ENCODE measurements at places on chromosomes 1 and 21.

DNA sequence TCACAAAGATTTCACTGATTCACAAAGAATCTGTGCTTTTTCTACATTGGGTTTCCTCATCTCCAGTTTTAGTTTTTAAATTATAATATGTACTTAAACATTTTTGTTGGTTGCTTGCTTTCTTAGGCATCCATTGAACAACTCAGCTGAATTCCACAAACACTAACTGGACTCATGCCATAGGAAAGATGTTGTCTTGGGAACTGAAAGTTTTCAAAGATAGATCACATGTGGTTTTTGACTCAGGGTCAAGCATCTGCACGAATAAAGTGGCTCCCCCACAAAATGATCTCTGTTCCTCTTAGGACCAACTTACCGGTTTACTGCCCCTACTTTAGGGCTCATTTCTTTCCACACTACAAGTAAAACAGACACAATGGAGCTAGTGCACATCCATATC, 3.1 kb upstream of the KRTAP21-1 start:
- no peak for DNase-seq

- no peak for DNase-seq
Measured at GRCh38 chr21:27513825-27514224, 546.9 kb upstream of the ADAMTS5 start.

- DNase-seq = no peak
Measured at GRCh38 chr1:6502000-6502891, 10.8 kb upstream of the PLEKHG5 start.

DNA sequence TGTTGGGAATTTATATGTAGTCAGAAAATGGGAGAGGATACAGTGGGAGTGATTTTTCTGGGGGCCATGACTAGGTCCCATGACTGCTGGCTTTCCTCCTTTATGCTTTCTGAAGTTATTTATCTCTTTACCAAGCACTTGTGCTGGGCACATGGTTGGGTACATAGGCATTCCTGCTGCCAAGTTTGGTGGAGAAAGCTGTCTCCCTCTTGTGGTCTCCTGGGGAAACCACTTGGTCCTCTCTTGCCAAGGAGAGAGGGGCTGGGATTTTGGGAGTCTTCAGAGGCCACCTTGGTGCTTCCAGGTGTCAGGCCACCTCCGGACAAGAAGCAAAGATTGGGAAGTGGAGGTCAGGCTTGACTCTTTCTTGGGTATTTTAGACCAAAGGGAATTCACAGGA, 120.2 kb upstream of the KCNE2 start:
- DNase-seq = no peak

GRCh38 chr1:167328816-167329483, 108.3 kb downstream of the POU2F1 start:
- no peak for DNase-seq

DNA sequence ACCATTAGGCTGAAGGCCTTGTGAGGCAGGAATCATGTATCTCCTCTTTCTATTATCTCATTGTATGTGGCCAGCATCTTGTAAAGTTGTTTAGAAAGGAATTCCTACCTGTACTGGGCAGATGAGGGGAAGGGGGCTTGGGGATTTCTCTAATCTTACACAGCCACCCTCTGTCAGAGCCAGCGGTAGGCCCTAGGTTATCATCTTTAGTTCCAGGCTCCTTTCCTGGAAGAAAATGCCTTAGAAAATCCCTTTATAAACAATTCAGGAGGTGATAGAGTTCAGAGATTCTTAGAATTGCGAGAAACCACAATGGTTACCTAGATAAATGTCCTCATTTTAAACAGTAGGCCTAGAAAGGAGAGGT, 35.2 kb downstream of the DPT start:
- DNase-seq = no peak

GRCh38 chr1:43558346-43558841, 27.7 kb downstream of the PTPRF start:
- no peak for DNase-seq

- no peak for DNase-seq
Measured at GRCh38 chr1:163106364-163106987, 37.3 kb downstream of the RGS4 start.

DNA sequence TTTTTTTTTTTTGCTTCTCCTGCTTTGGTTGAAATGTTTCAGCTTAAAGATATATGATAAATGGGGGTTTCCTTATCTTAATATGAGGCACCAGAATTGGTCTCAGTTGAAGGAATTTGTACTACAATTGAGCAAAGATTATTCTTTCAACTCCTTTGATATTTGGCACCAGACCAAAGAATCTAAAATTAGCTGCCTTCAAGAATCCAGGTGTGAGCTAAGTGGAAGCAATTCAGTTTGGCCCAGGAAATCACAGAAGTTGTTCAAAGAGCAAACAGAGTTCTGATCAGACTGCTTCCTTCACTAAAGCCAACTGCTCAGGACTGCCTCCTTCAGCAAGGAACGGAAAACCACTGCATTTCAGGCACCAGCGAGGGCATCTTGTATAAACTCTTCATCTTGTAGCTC, 68.3 kb upstream of the BCAR3 start:
- DNase-seq = no peak

GRCh38 chr21:41048623-41049022, 119.3 kb upstream of the BACE2 start:
- no peak for DNase-seq

DNA sequence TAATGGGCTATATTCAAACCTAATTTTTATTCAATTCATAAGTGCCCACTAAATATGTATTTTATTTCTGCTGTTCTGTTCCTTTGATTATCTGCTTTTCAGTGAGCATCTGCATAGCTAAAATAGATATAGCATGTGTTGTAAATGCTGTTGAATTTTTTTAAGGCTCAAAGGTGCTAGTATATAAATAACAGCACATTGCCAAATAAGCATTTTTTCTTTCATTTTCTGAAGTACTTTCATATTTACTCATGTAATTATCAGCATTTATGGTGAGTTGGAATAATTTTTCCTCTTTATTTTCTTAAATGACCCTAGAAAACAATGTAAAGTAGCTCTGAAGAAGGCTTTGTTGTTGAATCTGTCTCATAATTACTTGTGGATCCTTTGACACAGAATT, 69.6 kb upstream of the B3GALT2 start:
- DNase-seq = no peak

- no peak for DNase-seq
Measured at GRCh38 chr21:21439761-21440160, 441.6 kb downstream of the NCAM2 start.

DNA sequence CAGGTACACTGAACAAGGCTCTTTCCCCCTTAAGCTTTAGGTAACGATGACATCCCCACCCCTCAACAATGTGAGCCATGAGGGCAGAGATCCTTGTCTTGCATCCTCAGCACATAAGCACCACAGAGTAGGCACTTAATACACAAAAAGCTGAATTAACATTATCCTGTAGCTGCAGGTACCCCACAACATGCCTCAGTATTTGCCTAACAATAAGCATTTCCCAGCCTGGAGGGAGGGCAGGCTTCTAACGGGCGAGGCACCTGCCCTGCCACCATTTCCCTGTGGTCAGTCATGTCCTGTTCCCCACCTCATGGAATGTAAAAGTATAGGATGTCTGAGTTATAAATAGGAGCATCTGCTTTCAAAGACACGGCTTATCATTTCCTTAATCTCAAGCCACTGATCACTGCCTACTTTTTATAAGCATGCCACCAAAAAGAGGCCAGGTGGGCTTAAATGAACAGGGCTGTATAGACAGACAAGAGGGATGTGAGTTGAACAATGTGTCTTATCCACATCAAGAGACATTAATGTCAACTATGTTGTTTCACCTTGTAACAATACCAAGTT, 3.4 kb downstream of the CAPZB start:
- no peak for DNase-seq

DNA sequence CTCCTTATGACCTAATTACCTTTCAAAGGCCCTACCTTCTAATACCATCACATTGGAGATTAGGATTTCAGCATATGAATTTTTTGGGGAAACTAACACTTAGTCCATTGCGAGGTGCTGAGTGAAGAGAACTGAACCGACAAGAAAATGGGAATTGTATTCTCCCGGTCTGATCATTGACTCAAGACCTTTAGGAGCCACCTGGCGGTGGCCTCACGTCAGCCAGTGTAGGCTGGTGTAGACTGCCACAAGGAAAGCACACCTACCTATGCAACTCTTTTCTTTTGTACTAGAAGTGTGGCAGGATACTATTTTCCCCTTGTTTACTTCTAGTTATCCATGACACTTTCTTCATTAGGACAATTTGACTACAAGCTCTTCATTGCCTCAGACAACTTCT, 333.5 kb upstream of the B3GALT2 start:
- DNase-seq = no peak

GRCh38 chr1:160767395-160768294, 28.3 kb upstream of the LY9 start:
- DNase-seq = no peak

GRCh38 chr21:39633770-39634181, 21.0 kb downstream of the B3GALT5 start:
- no peak for DNase-seq

DNA sequence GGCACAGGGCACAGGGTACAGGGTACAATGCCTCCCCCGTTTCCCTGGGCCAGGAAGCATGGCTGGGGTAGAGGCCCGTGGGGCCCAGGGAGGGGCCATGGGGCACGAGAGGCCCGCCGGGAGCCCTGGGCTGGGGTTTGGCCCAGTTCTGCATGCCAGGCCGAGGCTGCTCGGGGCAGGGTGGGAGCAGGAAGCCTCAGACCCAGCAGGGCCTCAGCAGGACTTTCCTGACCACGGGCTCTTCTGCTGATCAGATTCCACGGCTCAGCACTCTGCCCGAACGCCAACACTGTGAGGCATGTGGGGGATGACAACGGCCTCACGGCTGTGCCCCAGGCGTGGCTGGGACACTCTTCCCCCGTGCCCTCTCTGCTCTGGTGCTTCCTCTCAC, 104.3 kb downstream of the NPHP4 start:
- no peak for DNase-seq

DNA sequence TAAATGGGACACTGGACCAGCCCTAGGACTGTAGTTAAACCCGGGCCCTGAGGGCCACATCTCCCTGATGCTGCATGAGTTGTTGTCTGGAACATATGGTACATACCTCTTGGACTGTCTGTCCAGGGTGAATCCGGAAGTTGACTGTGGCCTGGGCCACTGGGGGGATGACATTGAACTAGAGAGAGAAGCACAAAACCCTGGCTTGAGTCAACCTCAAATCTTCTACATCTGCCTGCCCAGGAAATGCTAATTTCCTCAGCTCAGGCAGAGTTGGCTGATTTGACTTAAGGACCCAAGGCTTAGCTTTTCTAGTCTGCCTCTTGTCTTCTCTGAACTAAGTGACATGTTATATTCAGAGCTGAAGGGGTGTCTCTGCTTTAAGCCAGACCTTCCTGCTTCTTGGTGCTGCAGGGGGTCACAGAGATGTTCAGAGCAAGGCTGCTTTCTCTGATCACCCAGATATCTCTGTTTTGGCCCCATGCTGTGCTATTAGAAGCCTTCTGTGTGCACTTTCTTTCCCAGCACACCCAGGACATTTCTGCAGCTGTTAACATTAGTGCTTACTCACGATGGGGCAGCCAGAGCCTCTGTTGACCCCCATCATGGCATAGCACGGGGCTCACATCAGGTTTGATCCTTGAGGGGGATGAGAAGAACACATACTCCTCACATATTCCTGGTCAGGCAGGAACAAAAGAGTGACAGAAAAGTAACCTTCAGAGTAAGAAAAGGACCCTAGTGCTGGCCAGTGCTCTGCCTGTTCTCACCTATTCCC, 9.6 kb downstream of the PM20D1 start:
- no peak for DNase-seq

Measured in thoracic aorta (tissue), 2 donors.